Central memory CD4-positive, alpha-beta T cell (primary cell): ENCODE measurements at places on chromosomes 11 and 22.

GRCh38 chr11:128330203-128330602, 257.2 kb downstream of the ETS1 start:
- no peak for DNase-seq

GRCh38 chr11:1339066-1339675, 29.7 kb upstream of the TOLLIP start:
- DNase-seq, result no peak

GRCh38 chr22:48757581-48757980, 1070.1 kb downstream of the BRD1 start:
- no peak for DNase-seq

GRCh38 chr11:12531020-12531419, 143.2 kb upstream of the TEAD1 start:
- DNase-seq, result no peak

GRCh38 chr11:9803685-9804418, 140.0 kb downstream of the SWAP70 start:
- no peak for DNase-seq

DNA sequence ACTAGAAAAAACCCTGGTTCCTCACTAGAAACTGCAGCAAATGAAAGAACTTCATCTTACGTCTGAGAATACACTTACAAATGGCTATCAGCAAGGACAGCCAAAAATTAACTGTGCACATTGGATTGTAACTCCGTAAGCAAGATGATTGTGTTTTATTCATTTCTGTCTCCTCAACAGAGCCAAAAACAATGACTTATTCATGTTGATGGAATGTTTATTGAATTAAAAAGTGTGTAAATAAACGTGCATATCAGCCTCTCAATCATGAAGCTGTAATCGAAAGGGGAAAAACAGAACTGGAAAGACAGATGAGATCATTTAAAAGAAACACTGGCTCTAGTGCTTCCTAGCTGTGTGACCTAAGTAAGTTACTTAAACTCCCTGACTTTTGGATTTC, 307.5 kb upstream of the ZC3H12C start:
- no peak for DNase-seq

GRCh38 chr11:119709638-119710346, 19.2 kb downstream of the NECTIN1 start:
- DNase-seq, result no peak

GRCh38 chr11:87712802-87713202, 462.4 kb downstream of the RAB38 start:
- no peak for DNase-seq

GRCh38 chr11:62831520-62832335, at the start of gene STX5:
Gene STX5, minus strand, starts transcription at chr11:62832051. Its CDS starts 808 bp downstream, at chr11:62831243.
- DNase-seq, result peak; percentile 99

DNA sequence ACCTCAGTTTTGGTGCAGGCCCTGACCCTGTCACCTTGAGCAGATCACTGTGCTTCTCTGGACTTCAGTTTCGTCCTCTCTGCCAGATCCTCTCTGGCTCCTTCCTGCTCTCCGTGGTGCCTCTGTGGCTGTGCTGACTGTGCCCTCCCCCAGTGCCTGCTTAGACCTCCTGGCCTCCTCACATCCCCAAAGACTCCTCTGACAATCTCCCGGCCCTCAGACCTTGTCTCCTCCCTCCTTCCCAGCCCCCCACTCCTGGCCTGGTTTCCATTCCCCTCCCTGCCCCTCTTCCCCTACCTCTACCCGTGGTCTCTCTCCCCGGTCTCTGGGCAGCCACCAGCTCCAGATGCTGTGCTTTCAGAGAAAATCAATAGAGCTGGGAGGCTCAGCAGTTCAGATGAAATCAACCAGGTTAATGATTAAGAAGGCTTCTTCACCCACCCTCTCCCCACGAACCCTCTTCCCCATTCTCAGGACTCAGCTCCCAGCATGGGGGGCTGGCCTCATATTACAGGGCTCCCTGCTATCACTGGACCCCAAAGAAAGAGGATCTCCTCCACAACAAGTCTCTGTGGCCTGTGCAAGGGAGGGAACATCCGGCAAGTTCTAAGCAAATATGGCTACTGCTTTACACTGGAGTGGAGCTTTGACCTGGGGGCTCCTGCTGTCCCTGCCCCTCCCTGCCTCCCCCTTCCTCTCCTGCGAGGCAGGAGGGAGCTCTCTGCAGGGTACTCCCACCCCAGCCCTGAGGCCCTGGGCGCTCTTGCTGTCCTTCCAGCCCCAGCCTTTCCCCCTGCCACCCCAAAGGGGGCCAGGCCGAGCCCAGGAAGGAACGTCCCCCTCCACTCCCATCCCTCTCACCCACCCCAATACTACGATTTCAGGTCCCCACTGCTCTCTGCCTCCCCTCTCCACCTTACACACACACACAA, 8.5 kb downstream of the BACE1-AS start:
- no peak for DNase-seq

DNA sequence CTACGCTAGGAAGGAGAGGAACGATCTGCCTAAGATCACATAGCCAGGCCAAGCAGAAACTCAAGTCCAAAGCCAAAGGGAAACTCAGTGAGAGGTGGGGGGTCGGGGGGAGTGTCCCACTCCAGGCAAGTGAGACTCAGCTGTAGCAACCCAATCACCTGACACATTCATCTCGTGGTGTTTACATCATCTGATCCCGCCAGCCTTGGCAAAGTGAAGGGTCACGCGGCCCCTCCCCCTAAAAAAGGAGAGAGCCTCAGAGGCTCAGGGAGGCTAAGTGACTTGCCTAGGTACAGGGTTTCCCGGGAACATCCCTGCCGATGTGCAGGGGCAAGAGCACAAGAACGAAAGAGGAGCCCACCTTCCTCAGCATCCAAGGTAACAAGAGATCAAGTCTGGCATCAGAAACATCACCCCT, 21.5 kb downstream of the MYH9 start:
- no peak for DNase-seq

GRCh38 chr11:773425-773824, 3.9 kb downstream of the GATD1 start:
- no peak for DNase-seq

GRCh38 chr11:100220801-100221200, 466.3 kb upstream of the ARHGAP42 start:
- no peak for DNase-seq

GRCh38 chr11:33712436-33712835, 11.8 kb upstream of the C11orf91 start:
- no peak for DNase-seq

- DNase-seq, result no peak
Observed at GRCh38 chr11:13667245-13667644, 1.2 kb upstream of the FAR1 start.

GRCh38 chr11:102662607-102663006, 37.5 kb upstream of the MMP20 start:
- no peak for DNase-seq

DNA sequence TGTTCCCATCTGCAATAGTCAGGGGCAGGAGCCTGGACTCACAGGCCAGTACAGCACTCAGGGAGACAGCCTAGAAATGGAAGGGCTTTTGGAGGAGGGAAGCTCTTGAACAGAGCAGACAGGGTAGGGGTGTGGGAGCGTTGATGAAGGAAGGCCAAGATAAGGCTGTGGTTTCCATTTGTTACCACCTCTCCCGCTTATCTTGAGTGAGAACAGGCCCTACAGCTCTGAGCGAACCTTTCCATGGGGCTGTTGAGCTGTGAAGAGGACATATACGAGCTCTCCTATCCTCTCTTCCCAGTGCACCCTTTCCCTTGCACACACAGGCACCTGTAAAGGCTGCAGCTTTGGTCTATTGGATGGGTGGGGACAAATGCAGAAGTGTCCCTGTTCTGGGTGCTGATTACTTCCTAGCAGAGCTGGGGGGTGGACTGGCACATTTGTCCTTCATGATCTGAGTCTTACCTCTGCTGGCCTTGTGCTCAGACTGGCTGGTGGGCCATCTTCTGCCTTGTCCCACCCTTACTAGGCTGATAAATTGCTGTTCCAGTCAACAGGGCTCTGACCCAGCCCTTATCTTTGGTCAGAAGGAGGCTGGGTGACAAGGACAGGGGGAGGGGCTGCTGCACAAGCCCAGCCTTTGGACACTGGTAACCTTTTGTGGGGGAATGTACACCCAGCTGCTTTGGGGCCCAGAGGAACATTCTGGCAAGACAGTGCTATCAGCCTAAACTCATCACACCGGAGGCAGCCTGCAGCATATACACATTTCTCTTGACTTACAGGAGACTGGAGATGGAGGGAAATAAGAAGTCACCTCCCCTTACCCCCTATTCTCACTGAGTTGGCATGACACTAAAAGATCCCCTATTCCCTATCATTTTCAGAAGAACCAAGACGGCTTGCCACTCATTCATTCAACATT, 80.1 kb upstream of the NNMT start:
- no peak for DNase-seq

- peak; percentile 17 for DNase-seq
Observed at GRCh38 chr11:44950031-44950624, 555 bp downstream of the TP53I11 start.

GRCh38 chr22:49062155-49062801, 765.4 kb downstream of the BRD1 start:
- DNase-seq, result no peak

DNA sequence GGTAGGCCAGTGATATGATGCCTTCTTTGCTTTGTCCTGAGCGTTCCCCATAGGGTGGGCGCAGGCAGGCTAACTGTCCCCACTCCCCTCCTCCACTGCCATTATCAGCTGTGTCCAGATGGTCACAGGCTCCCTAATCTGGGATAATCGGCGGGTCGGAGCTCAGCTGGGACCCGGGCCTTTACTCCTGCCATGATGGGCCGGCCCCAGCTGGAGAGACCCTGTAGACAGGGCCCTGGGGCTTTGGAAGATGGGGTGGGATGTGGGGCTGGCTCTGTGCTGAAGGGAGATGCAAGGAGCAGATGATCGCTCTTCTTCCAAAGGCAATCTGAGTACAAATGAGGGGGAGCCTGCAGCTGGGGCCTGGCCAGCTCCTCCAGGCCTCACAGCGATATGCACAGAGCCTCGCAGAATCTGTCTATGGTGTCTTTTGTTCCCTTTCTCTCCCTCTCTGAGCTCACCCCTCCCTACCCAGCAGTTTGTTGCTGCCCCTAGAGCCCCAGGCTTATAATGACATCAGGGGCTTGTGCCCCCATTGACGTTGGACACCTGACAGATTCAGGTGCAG, 11.9 kb downstream of the KLHL35 start:
- DNase-seq, result no peak

GRCh38 chr11:131481971-131482370, 111.6 kb downstream of the NTM start:
- no peak for DNase-seq

- no peak for DNase-seq
Observed at GRCh38 chr11:83127310-83127637, 29.7 kb upstream of the PCF11 start.

DNA sequence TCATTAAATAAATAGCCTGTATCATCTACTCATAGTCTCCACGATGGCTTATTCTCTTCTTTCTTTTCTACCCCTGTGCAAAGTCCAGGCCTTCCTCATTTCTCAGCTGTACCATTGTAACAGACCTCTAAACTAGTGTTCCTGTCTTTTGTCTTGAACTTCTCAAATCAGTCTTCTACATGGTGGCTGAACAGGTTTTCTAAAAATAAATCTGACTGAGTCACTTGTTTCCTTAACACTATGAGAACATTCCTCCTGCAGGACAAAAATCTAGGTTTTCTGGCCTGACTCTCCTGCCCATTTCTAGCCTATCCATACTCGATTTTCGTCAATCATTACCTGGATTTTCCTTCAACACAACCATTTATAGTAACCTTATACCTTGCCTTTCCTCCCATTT, 1080.8 kb upstream of the TENM4 start:
- DNase-seq, result no peak

DNA sequence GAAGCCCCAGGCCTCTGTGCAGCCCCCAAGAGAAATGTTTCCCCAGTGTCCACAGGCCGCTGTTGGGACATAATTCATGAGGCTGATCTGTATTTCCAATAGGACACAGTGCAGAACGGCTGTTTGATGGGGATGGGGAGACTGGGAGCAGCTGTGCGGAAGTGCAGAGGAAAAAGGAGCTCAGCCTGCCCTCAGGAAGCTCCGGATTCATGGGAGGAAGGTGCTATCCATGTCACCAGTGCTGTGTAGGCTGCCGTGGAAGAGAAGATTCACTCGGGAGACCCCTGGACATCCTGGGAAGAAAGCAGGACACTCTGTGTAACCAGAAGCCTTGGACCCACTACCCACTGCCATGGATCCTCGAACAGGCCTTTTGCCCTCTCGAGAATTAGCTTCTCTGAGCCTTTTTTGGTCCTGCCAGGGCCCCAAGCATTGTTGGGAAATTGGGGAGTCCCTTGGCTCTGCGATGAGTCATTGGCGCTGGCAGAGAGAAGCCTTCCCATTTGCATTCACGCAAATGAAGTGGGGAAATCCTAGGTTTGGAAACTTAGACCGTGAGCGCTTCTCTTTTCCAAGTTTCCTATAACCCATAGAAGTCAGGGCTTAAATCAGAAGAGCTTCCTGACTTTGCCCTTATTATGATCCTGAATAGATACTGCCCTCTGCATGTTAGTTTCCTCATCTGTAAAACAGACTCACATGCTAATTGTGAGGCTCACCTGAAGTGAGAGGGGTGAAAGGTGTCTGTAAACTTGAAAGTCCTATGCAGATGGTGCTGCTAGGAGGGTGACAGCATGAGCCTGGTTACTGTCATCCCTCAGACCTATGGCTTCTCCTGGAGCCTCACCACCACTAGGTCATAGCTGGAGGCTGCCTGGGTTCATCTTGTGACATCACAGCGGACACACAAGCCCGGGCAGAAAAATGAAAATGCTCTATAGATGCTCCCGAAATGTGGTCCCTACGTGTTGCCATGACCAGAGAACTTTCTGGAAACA, 229.2 kb upstream of the B3GAT1 start:
- no peak for DNase-seq

GRCh38 chr11:15800111-15800800, 556.1 kb downstream of the SOX6 start:
- no peak for DNase-seq

DNA sequence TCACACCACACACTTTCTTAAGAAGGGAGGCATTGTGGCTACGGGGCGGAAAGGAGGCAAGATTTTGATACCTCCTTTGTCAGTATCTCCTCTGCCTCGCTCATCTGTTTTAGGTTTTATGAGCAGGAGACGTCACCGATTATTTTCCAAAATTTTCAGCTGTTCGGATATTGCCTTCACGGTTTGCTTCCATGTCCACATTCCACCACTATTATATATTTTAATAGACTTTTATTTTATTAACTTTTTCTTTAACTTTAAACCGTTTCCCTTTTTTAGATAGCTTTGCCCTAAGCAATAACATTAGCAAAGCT, 33.7 kb upstream of the CREB3L1 start:
- DNase-seq, result no peak

- no peak for DNase-seq
Observed at GRCh38 chr11:13103962-13104554, 94.9 kb downstream of the RASSF10 start.
